ENCODE measurements at places on chromosomes 16 and 17.

- peak; percentile 88 for DNase-seq
Observed at GRCh38 chr17:1592751-1593629, 30.4 kb upstream of the PITPNA start.

DNA sequence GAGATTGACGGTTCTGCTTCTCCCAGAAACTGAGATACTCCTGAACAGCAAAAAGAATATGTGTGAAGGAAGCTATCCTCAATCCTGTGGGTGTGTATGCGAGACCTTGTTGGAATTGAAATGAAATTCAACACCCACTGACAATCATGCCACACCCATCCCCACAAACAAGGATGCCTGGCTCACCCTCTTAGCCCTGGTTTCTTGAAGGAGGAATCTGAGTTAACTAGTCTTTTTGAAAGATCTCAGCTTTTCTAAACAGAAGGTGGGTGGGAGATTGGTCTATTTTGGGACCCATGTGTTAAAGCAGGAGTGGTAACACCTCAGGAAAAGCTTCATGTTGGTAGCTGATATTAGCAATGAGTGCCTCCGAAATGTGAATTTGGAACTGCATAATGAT, 1244.5 kb downstream of the CDH11 start:
- no peak for DNase-seq

DNA sequence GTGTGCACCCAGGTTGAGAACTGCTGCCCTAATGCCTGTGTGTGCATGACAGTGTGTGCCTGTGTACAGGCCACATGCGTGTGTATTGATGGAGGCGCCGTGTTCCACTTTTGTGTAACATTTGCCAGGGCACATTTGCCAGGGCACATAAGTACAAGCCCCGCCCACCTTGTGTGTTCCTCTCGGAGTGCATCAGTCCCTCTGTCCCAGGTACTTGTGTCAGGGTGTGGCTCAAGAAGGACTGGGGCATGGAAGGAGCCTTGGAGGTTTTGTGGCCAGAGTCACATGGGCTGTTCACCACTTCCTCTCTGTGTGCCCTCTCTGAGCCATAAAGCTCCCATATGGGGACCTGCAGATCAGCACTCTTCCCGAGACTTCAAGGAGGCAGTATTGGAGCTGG, 73.9 kb downstream of the MRM1 start:
- DNase-seq = no peak

- DNase-seq = no peak
Observed at GRCh38 chr17:72005332-72006163, 115.3 kb upstream of the SOX9 start.

- DNase-seq = no peak
Observed at GRCh38 chr16:76875898-76876297, 315.1 kb upstream of the MON1B start.
